Astrocyte of the hippocampus (primary cell): ENCODE measurements at places on chromosomes 5 and 9.

GRCh38 chr5:59893429-59894227 is at the start of gene PDE4D:
TSS of gene PDE4D (minus strand) at chr5:59893726.
- DNase-seq: peak; percentile 93

DNA sequence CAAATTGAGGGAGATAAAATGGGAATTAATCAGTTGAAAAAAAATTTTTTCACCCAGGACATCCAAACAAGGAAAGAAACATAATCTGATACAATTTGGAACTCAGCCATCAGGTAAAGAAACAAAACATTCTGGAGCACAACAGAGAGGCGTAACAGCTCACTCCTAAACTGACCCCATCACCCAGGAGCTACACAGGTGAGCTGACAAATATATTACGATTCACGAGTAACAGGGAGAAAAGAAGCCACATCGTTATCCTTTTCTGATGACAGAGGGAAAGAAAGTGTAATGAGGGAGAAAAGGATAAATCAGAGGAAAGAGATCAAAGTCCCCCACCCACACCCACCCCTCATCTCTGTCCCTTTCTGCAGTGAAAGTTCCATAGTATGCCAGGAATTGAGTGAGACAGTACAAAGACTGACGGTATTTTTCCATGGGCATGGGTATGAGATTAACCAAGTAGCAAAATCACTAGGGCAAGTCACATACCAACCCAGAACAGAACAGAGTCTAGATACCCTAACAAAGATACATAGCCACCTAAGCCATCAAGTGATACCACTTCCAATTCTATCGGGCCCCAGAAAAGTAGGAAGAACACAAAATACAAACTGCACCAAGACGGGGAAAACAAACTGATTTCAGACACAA is 45.4 kb downstream of the TMEM245 start:
- DNase-seq: no peak

- DNase-seq: no peak
Measured at GRCh38 chr9:6818292-6818922, 60.6 kb downstream of the KDM4C start.

- DNase-seq: no peak
Measured at GRCh38 chr9:14270358-14271092, 43.4 kb downstream of the NFIB start.

- DNase-seq: peak; percentile 88
Measured at GRCh38 chr9:131739959-131740648, at the start of gene RAPGEF1. TSS of gene RAPGEF1 (minus strand) at chr9:131740076. CDS start at chr9:131739830, 246 bp downstream.

DNA sequence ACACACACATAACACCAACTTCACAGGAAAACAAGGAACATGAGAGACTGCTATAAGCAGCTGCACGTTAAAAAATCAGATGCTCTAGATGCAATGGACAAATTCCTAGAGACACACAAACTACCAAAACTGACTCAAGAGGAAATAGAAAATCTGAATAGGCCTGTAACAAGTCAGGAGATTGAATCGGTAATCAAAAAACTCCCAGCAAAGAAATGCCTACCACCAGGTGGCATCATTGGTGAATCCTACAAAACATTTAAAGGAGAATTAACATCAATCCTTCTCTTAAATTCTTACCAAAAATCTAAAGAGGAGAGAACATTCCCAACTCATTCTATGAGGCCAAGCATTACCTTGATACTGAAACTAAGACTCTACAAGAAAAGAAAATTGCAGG is 54.9 kb downstream of the NDST1 start:
- DNase-seq: peak; percentile 59

DNA sequence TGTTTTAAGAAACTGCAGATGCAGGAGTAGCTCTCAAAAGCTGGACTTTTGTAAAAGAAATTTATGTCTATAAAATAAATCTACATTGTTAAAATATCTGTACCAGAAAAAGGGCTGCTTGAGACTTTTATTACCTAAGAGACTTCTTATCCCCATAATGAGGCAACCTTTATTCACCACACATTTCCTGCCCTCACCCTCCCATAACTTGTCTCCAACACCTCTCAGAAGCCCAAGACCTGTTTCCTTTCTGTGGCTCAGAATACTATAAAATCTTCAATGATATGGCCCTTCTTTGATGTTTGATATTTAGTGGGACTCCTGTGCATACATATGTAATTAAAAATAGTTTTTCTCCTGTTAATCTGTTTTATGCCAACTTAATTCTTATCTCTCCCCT is 141.5 kb upstream of the FER start:
- DNase-seq: no peak

GRCh38 chr5:17951392-17952169 is 317.3 kb downstream of the TAF11L14 start:
- DNase-seq: no peak

- DNase-seq: peak; percentile 1
Measured at GRCh38 chr9:22654833-22655232, 208.2 kb downstream of the DMRTA1 start.

DNA sequence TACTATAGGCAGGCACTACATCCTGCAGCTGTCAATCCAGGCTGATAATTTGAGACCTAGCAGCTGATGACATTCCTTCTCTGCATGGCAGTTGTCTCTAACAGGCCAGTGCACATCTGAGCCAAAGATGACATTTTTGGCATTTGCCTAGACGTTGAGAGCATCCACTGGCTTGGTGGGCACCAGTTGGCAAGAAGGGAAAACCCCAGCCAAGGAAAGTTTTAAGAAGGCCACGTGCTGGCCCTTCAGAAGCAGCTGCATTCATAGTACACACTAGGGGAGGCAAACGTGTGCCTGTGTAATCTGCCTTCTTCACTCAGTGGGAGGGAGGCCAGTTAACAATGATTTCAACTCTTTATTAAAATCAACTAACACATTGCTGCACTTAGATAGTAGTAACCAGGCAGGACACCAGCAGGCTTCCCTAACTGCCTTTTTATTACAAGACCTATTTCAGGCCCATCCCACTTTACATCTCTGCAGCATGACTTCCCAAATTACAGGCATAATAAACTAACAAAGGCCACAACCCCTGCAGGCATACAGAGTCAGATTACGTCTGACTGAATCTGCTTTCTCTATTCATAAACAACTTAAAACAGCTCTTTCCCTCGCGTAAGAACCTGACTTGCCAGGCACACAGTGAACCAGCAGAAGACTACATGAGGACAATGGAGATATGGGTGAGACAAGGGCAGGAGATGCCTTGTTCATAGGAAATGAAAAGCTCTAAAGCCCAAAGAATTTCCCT is 576.3 kb downstream of the PDE4D start:
- peak; percentile 14 for DNase-seq

DNA sequence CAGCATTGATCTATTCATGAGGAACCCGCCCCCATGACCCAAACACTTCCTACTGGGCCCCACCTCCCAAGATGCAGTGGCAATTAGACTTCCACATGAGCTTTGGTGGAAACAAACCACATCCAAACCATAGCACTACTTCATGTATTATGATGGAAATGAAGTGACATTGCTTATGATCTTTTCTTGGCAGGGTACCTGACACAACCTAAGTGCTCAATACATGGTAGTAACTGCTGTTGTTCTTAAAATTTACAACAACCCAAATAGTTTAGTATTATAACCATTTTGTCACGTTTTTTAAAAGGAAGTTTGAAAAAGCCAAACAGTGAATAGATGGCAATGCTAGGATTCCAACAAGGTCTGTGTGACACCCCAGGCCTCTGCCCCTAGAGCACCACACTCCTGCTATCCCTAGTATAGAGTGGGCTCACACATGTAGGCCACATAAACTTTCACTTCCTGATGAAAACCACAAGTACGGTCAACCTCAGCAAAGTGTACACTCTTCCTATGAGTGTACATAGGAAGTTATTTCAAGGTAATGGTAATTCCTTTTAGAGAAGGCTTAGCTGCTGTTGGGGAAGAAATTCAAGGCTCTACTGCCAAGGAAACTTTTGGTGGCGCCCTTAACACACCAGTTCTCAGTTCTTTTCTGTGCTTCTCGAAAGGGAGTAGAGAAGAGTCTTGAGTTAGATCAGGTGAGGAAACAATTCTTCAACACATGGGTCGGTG is 97.6 kb downstream of the ARSB start:
- DNase-seq: no peak

DNA sequence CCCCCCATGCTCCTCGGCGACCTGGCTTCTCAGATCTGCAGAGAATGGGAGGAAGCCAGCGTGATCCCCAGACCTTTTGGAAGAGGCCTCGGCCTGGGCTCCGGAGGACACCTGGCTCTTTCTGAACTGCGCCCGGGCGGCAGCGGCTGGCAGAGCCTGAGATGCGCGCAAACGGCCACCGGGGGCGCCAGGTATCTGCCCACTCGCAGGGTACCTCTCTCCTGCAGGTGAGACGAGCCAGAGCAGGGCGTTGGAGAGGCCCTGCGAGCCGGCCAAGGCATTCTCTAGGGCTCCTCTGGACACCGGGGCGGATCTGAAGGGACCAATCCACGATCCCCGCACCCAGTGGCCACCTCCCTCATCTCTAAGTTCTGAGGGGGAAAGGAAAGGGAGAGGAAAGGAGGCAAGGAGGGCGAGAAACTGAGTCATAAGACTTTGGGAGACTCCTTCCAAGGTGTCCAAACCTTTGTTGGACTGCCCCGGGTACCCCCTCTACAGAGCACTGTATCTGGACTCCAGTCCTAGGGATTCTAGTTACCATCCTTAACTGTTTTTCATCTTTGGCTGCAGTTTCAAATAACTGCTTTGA is 55.0 kb upstream of the SLC46A2 start:
- no peak for DNase-seq

- DNase-seq: no peak
Measured at GRCh38 chr9:104981543-104982129, 53.7 kb upstream of the ABCA1 start.

DNA sequence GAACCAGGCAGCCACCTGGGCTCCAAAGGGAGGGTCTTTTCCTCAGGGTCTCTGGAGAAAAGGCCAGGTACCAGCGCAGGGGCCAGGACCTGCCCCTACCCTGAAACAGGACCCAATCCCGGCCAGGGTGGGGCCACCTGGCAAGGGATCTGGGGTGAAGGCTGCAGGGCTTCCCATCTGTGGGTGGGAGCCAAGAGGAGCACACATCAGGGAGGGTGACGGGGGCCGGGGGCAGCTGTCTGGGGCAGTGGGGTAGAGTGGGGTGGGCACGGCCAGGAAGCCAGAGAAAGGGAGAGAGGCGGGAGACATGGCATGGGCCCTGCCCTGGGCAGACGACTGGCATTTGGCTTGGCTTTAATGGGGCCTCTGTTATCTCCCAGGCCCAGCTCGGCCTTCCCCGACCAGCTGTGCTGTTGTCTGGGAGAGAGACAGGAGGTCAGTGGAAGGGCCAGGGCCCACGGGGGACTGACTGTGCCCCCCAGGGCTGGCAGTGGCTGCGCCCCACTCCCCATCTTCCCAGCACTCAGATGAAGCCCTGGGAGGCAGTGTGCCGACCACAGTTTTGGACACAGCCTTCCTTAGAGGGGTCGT is 57.2 kb upstream of the RNF130 start:
- no peak for DNase-seq

- DNase-seq: no peak
Measured at GRCh38 chr5:87560528-87560927, 147.8 kb upstream of the CCNH start.

- DNase-seq: peak; percentile 69
Measured at GRCh38 chr9:81083067-81083466, 606.3 kb downstream of the TLE1 start.

DNA sequence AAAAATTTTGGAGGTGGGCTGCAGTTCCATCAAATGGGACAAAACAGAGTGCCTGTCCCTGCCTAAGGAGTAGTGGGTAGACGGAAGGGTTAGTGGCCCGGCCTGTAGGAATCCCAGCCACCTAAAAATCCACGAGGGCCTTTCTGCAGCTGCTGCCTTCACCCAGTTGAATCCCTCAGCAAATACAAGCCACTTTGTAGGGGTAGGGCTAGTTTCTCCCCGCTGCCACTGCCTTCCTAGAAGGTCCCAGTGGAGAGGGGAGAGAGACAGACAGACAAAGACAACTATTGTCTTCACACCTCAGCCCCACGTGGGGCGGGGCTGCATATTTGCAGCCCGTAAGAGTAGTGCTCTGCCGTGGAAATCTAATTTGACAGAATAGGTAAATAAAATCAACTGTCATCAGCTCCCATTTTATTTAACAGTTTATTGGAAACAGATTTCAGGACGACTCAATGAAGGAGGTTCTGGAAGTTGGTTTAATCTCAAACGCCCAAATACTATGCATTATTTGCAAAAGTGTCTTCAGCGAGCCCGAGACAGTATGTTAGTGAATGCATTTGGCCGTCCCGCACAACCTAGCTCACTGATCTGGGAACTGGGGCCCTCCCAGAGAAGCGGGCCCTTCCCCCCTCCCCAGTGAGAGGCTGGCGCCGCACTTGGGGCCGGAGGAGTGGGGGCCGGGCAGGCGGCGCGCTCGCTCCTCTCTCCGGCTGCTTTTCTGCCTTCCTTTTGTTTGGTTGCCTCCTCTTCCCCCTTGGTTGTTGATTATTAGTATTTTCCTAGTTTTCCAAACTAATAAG is 67.6 kb upstream of the TBCA start:
- DNase-seq: peak; percentile 35

DNA sequence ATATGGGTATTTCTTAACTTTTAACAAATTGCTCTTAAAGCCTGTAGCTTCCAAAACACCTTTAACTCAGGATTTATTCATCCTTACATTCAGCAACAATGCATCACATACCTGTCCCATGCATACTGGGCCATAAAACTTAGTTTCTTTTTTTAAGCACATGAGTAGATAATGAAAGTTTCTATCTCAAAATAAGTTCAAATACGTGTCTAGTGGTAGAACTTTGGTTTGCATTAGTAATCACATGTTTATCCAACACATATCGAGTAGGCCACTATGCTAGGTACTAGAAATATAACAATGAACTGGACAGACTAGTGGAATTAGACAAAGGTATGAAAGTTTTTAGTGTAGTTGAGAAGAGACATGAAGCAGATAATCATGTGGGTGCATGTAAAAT is 99.6 kb downstream of the DOCK2 start:
- no peak for DNase-seq

DNA sequence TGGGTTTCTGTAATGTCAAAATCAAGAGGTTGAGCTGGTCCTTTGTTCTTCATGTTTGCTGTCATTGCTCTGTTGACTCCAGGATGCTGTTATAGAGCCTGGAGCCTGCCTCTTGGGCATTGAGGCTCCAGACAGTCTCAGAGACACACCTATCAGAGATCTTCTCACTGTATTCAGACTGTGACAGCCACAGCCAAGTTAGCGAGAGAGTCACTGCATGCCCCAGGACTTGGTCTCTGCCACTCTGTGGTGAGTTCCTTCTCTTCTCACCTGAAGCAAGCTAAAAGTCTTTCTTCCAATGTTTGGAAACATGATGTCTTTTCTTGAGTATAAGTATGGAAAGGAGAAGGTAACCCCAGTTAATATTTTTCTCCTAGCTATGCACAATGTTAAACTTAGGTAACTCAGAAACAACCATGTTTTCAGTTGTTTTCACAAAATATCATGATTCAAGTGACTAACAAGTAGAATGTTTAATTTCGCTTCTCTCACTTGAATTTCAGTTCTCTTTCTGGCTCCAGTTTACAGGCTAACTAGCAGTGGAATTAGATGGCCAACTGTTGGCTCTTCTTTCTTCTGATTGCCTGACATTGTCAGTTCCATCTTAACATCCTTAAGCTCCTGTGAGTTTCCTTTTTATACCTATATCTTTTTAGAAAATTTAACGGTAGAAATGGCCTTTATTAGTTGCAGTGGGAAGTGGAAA is 20.6 kb upstream of the ZFYVE16 start:
- DNase-seq: no peak
